Activated naive CD4-positive, alpha-beta T cell treated with anti-CD3 and anti-CD28 coated beads, Interleukin-2, amount 50 U/mL, for 72 hours (primary cell): ENCODE measurements at places on chromosomes 1 and 21. TPM values are rescaled to one million over a fixed set of nuclear protein-coding genes. Genes with fewer than 3 reads are reported as not detected.

TMEM82 gene
- not detected for total RNA-seq

- no peak for DNase-seq
Measured at GRCh38 chr1:67372136-67372535, 58.1 kb downstream of the SERBP1 start.

- no peak for DNase-seq
Measured at GRCh38 chr1:8015809-8016165, 10.3 kb downstream of the ERRFI1 start.

DNA sequence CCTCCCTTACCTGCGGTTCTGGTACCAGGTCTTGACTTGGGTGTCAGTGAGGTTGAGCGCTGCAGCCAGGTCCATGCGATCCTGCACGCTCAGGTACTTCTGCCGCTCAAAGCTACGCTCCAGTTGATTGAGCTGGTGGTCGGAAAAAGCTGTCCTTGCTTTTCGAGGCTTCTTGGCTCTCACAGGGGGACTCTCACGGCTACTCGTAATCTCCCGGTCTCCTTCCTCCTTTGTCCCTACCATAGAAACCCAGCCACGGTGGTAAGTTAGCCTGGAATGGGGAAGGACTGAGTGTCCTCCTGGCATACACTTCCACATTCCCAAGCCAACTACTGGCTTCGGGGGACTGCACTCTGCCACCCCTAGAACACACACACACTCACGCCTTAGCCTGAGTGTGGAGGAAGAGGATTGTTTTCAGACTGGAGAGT lies 2.6 kb downstream of the BARHL2 start:
- DNase-seq, result no peak

- DNase-seq, result no peak
Measured at GRCh38 chr1:23013657-23014056, 2.0 kb downstream of the TEX46 start.

TLR5 gene
- total RNA-seq, result not detected

GRCh38 chr1:197149340-197149739 lies 2.9 kb upstream of the ASPM start:
- DNase-seq, result no peak

- no peak for DNase-seq
Measured at GRCh38 chr1:65904681-65905083, 112.0 kb downstream of the PDE4B start.

DNA sequence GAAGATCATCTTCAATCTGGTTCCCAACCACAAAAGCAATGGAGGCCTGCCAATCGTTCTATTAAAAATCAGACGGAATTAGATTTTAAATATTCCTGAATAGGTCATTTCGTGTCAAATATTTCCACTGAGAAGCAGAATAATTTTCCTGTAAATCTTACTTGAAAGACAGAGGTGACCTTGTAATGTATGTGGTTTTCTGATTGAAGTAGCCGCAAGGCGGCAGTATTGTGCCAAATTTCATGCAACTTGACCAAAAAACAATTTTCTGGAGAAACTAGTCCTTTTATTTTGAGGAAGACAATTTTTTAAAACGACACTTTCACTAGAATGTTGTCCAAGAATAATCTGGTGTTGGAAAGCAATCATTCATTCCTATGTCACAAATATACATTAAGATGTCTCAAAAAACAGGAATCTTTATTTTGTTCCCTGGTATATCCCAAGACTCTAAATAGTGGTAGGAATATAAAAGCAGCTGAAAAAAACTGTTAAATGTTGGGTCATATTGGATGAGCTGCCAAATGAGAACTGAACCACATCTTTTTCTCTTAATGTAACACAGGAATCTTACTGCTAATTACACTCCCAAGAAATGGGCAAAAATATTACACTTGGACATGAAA lies 33.6 kb downstream of the SPAG17 start:
- DNase-seq, result no peak

DNA sequence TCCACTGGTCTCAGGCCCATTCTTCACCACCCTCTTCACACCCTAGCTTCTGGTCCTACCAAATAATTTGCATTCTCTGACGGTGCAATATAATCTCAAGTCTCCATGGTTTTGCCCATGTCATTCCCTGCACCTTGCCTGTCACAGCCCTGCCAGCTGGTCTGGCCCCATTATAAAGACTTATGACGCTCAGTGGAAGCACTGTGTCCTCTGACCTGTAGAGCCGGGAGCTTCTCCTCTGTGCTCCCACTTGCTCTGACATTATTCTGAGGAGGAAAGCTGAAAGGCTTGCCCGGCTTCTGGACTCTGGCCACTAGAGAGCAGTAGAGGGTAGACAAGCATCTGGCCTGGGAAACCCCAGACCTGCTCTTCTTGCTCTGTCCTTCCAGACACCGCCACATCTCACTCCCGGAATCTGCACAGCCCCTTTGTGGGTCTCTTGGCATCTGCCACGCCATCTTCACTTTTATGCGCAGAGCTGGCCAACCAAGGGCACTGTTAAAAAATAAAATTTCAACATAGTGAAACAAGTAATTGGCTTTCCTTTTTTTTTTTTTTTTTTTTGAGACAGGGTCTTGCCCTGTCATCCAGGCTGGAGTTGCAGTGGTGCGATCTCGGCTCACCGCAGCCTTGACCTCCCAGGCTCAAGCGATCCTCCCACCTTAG lies 44.4 kb downstream of the NENF start:
- DNase-seq, result peak; percentile 76

LIPI gene
- not detected for total RNA-seq

- no peak for DNase-seq
Measured at GRCh38 chr1:186772228-186772627, 56.5 kb upstream of the PLA2G4A start.

DNA sequence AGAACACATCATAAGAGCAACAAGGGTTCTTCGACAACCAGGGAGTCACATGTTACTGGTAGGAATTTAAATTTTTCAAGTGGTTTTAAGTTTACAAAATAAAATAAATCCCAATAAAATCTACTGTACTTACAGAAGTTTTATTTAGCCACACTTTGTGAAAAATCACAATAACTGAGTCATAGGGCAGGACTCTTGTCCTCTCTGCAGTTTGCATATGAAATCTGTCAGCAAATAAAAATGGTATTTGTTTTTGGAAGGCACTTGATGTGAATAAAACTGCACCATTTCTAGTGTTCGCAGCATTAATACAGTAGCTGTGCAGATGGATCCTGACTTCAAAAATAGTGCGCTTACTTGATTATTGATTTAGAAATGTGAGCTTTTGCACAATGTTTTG lies 150.4 kb downstream of the LBR start:
- no peak for DNase-seq

DNA sequence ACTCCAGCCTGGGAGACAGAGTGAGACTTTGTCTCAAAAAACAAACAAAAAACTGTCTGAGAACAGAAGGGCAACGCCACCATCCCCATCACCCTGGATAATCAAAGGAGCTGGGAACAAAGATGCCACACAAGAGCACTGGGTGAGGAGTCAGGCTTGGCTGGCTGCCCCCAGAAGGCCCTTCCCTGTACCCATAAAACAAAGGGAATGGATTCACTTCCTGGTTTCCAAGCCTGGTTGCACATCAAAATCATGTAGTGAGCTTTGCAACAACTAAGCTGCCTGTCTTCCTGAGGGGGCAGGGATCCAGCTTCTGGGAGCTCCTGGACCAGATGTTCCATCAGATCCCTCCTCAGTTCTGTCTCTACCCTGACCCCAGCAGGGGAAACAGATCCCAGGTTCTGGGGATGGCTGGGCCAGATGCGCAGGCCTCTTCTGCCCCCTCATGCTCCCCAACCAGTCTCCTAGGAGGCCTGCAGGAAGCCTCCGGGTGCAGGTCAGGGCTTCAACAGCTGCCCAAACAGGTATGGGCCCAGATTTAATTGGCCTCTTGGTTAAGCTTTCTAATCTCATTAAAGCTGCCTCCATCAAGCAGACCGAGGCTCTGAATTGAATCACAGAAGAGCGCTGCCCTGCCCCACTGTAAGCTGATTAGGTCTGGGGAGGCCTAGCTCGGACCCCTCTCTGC lies 97.8 kb downstream of the MRPL37 start:
- DNase-seq, result no peak

DNA sequence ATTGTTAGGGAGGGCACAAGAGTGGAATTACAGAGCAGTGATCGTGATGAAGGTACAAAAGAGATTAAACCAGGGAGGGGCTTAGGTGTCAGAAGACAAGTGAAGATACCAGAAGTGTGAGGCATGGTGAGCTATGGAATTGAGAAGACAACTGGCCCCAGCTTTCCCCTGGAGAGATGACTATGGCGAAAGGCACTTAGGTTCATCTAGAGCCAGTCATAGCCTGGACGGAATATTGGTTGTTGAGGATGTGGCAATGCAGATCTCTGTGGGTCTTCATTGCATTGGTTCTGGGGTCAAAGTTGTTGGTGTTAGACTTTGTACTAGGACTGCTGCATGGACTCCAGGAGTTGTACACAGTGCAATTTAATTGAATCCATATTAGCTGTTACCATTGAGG lies 115.7 kb downstream of the FASLG start:
- no peak for DNase-seq

VHLL gene
- total RNA-seq, result not detected

- DNase-seq, result peak; percentile 74
Measured at GRCh38 chr1:203084588-203085527, 954 bp downstream of the MYOG start.

DNA sequence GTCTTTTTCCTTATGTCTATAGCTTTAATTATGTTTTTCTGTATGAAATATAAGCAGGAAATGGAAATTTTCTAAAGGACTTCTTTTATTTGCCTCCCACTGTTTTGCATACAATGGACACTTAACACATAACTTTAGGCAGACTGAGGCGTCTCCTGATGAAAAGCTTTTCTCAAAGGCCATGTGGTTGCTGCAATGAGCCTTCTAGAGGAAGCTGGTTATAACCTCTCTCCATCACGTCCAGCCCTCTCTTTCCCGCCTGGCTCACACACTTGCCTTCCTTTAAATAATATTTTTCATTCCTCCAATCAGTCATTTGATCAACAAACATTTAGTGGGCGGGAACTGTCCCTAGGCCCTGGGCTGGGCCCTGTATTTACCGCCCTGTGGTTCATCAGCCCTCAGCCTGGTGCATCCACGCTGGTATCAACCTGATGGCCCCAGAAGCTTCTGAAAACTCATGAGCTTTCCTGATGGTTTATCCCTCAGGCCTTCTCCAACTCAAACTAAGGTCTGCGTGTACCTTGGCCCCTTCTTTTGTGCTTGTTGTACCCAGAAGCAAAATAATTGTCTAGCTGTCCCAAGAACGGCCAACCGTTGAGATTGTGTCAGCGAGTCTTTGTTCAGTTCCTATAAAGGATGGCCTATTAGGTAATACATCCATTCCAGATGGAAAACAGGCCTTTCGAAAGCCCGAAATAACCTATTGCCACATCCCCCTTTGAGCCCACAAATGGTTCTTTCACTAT lies 75.3 kb upstream of the LYST start:
- no peak for DNase-seq

RYR2 gene
- not detected for total RNA-seq

CSF3R gene
- total RNA-seq, result 1.5 TPM

- DNase-seq, result no peak
Measured at GRCh38 chr21:37356706-37357105, 9.9 kb upstream of the DYRK1A start.

DNA sequence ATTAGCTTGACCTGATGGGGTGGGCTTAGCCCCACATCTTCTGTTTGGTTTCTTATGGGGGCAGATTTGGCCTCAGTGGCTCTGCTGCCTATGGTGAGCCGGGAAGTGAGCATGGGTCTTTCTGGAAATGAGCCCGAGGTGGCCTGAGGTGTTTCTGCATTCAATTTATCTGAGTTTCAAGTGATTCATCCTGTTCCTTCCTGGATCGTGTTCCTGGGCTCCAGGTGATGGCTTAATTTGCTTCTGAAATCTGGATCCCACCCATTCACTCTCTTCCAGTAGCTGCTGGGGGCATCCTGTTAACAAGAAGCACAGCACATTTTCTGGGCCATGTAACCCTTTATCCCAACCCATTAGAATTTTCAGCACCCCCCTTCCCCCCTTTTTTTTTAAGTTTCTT lies 324.6 kb downstream of the CAMTA1 start:
- DNase-seq, result no peak

GRCh38 chr1:31010086-31010989 lies 55.2 kb downstream of the PUM1 start:
- DNase-seq, result no peak

PGLYRP3 gene
- total RNA-seq, result not detected

GRCh38 chr21:46207920-46208591 lies 20.5 kb downstream of the LSS start:
- no peak for DNase-seq

OR2T29 gene
- not detected for total RNA-seq

- peak; percentile 41 for DNase-seq
Measured at GRCh38 chr1:5685446-5686040, 306.7 kb downstream of the NPHP4 start.

GRCh38 chr1:65009724-65010420 lies 43.5 kb upstream of the JAK1 start:
- DNase-seq, result no peak

GRCh38 chr1:32901823-32902534 lies 790 bp upstream of the TMEM54 start:
- DNase-seq, result no peak

DNA sequence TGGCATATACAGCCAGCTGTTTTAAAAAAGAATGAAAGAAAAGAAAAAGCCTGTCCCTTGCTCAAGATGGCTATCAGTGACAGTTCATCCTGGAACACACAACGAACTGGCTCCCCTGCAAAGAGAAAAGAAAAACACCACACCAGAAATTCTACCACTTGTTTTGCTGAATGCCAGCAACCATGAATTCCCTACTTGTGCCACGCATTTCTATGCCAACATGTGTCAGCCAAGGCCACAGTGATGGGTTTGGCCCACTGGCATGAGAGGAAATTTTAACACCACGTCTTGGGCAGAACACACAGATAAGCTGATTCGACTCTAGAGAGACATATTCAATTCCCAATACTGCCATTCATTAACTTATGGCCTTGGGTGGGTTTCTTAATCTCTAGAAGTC lies 64.0 kb downstream of the CAPZB start:
- DNase-seq, result no peak

NOS1AP gene
- 0.18 TPM for total RNA-seq

DNA sequence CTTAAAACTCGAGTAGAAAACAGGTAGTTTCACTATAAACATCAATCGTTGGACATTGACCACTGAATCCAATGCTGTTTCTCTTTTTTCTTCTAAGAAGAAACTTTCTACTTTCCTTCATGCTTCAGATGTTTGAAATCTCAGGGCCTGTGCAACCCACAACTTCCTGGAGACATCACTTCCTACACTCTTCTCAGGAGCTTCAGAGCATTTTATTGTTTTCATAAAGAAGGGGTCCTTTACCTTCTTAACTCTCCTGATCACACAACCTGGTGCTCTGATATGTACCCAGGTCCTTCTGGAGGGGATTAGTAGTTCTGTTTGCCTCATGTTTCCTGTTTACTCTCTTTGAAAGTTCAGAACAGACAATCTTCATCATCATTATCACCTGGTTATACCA lies 113.0 kb upstream of the VAV3 start:
- DNase-seq, result no peak
